ENCODE measurements at places on chromosomes 6 and 20.

DNA sequence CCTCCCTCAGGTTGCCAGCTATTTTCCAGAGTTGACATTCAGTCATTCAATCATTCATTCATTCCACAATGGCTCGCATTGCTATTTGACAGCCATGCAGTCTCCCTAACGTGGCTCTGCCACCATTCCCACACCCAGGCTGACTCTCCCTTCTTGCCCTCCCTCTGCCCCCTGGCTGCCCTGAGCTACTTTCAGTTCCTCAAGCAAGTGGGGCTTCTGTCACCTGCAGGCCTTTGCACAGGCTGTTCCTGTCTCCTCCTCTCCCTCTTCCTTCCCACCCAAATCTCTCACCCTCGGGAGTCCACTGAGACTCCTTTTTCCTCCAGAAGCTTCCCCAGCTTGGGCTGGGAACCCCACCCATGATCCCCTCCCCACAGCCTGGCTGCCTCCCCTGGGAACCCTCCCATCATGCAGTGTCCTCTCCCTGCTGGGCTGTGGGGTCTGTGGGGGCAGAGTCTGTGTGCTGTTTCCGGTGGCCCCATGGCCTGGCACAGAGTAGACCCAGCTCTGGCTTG, 2.6 kb downstream of the PACSIN1 start:
- H3K4me3 ChIP-seq: no peak overlapping the region
- H3K36me3 ChIP-seq: no peaks in the 10 kb centered on the region
- H3K27me3 ChIP-seq: peaks cover 3% of the 10 kb centered on the region
- no peaks in the 10 kb centered on the region for H3K4me1 ChIP-seq
- H3K27ac ChIP-seq: no peak overlapping the region
- DNase-seq: no peak

GRCh38 chr6:90222724-90223198, 73.9 kb downstream of the BACH2 start:
- H3K27ac ChIP-seq: no peak overlapping the region
- no peak for DNase-seq
- H3K27me3 ChIP-seq: no peaks in the 10 kb centered on the region
- H3K4me1 ChIP-seq: peaks cover 8% of the 10 kb centered on the region

GRCh38 chr6:30163918-30164654, 740 bp downstream of the TRIM15 start:
- no peak overlapping the region for H3K27ac ChIP-seq
- H3K27me3 ChIP-seq: no peaks in the 10 kb centered on the region
- DNase-seq: no peak
- no peaks in the 10 kb centered on the region for H3K36me3 ChIP-seq
- H3K4me1 ChIP-seq: no peaks in the 10 kb centered on the region

- H3K4me1 ChIP-seq: no peaks in the 10 kb centered on the region
- no peak overlapping the region for H3K27ac ChIP-seq
- H3K27me3 ChIP-seq: no peaks in the 10 kb centered on the region
Observed at GRCh38 chr6:83310046-83310445, 116.9 kb downstream of the RWDD2A start.

GRCh38 chr6:167789358-167789757, 37.4 kb upstream of the AFDN start:
- no peak for DNase-seq
- H3K4me3 ChIP-seq: no peak overlapping the region
- no peaks in the 10 kb centered on the region for H3K36me3 ChIP-seq
- H3K4me1 ChIP-seq: peaks cover 1% of the 10 kb centered on the region
- no peak overlapping the region for H3K27ac ChIP-seq

GRCh38 chr6:150647051-150647450, 47.4 kb downstream of the PLEKHG1 start:
- H3K27me3 ChIP-seq: no peaks in the 10 kb centered on the region
- H3K4me3 ChIP-seq: no peak overlapping the region
- H3K4me1 ChIP-seq: peaks cover 2% of the 10 kb centered on the region

GRCh38 chr20:21682521-21682954, 22.9 kb upstream of the PAX1 start:
- no peaks in the 10 kb centered on the region for H3K36me3 ChIP-seq
- no peak overlapping the region for H3K4me3 ChIP-seq
- no peak overlapping the region for H3K27ac ChIP-seq
- H3K4me1 ChIP-seq: no peaks in the 10 kb centered on the region
- no peaks in the 10 kb centered on the region for H3K27me3 ChIP-seq

- H3K27me3 ChIP-seq: no peaks in the 10 kb centered on the region
- peaks cover 3% of the 10 kb centered on the region for H3K4me1 ChIP-seq
- no peaks in the 10 kb centered on the region for H3K36me3 ChIP-seq
- no peak for DNase-seq
Observed at GRCh38 chr6:111357705-111358104, 125.3 kb downstream of the REV3L start.

DNA sequence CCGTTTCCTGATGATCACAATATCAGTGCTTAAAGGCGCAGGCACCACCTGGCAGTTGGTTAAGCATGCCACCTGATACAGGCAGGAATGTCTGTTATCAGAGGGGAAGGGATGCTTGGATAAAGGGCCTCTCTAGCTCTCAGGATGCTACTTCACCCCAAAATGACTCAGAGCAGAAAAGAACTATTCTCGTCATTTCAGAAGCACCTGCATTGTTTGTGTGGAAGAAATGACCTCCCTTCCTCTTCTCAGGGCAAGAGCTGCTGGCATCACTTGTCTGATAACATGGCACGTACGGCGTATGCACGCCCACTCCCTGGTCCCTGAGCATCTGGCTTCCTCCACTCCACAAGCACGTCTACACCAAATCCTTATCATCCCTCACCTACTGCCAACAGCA, 47.3 kb downstream of the ATP9A start:
- H3K36me3 ChIP-seq: no peaks in the 10 kb centered on the region
- no peak overlapping the region for H3K4me3 ChIP-seq
- no peak for DNase-seq
- H3K27me3 ChIP-seq: no peaks in the 10 kb centered on the region
- H3K27ac ChIP-seq: no peak overlapping the region
- no peaks in the 10 kb centered on the region for H3K4me1 ChIP-seq

- no peak for DNase-seq
- no peak overlapping the region for H3K27ac ChIP-seq
- H3K27me3 ChIP-seq: no peaks in the 10 kb centered on the region
- no peaks in the 10 kb centered on the region for H3K36me3 ChIP-seq
- H3K4me3 ChIP-seq: no peak overlapping the region
Observed at GRCh38 chr20:31667315-31668285, 29.9 kb downstream of the COX4I2 start.

DNA sequence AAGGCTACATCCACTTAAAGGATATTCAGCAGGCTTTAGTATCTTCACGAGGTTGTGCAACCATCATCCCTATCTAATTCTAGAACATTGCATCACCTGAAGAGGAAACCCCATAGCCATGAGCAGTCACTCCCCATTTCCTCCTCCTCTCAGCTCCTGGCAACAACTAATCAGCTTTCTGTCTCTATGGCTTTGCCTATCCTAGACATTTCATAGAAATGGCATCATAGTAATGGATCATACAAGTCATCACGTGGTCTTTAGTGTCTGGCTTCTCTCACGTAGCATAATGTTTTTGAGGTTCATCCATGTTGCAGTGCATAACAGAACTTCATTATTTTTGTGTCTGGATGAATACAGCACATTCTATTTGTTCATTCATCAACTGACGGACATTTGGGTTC, 20.5 kb downstream of the SNAI1 start:
- H3K36me3 ChIP-seq: no peaks in the 10 kb centered on the region
- no peak for DNase-seq
- H3K27ac ChIP-seq: no peak overlapping the region
- no peaks in the 10 kb centered on the region for H3K27me3 ChIP-seq
- no peak overlapping the region for H3K4me3 ChIP-seq
- H3K4me1 ChIP-seq: no peaks in the 10 kb centered on the region

GRCh38 chr6:5937936-5938706, 68.6 kb downstream of the NRN1 start:
- DNase-seq: no peak
- H3K27me3 ChIP-seq: no peaks in the 10 kb centered on the region
- no peaks in the 10 kb centered on the region for H3K4me1 ChIP-seq
- no peak overlapping the region for H3K4me3 ChIP-seq
- H3K27ac ChIP-seq: no peak overlapping the region

- no peak overlapping the region for H3K4me3 ChIP-seq
- H3K36me3 ChIP-seq: no peaks in the 10 kb centered on the region
- no peaks in the 10 kb centered on the region for H3K27me3 ChIP-seq
- H3K27ac ChIP-seq: no peak overlapping the region
Observed at GRCh38 chr6:75281653-75282052, 2.9 kb downstream of the TMEM30A start.

Data from ovary (tissue), 10 donors.